ENCODE measurements at places on chromosomes 1 and 21.

DNA sequence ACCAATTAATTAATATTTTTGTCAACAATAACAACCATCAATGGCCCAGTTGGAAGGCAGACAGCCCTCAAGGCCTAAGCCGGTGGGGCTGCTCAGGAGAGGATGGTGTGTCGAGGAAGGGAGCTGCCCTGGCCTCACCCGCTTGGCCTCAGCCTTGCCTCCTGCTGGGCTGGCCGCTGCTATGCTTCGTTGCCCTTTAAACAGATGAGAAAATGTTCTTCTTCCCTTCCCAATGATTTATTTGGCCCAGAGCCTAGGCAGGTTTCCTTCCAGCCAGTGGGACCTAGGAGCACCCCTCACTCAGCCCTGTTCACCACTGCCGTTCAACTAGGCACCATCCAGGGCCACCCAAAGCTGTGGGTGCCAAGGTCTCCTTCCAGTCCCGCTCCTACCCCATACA is 3.1 kb upstream of the ADGRB2 start:
- no peak for DNase-seq

DNA sequence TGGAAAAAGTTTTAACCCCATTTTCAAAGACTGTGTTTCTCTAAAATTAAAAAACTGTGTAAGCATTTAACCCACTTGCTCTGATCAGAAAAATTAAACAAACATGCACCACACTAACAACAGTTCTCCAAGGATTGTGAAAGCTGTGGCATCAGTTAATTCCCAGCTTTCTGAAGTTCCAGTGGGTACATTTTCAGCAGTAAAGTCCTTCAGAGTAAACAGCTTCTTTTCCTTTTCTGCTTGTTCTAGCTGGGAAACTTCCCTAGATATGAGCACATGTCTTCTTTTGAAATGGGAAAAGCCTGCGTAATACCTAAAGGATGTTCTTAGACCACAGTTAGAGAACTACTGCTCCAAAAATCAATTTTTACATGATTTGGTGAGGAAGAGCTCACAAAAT is 11.1 kb downstream of the PRRX1 start:
- no peak for DNase-seq

DNA sequence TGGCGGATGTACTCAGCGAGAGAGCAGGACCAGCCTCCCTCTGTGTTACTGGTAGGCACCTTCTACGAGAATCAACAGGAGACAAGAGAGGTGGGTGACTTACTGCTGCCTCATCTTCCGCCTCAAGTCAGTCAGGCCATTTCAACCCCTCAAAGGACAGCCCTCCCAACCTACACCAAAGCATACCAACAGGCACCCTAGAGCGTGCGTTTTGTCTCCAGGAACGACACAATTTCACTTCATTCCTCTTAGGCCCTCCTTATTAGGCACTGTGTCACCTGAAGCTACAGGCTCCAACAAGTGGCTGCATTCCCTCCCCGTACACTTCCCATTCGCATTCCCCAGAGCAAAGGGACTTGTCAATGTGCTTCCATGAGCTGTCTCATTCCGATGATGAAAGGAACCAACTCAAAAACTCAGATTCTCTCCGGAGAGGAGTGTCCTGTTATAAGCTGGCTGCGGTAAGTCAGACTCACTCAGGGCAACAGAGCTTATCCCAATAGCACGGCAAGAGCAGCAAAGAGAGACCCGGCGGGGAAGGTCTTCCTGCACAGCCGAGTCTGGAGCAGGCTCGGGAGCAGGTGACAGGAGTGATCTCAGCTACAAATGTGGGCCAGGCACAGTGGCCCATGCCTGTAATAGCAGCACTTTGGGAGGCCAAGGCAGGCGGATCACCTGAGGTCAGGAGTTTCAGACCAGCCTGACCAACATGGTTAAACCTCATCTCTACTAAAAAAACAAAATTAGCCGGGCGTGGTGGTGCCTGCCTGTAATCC is 120.6 kb upstream of the IFFO2 start:
- DNase-seq = no peak

DNA sequence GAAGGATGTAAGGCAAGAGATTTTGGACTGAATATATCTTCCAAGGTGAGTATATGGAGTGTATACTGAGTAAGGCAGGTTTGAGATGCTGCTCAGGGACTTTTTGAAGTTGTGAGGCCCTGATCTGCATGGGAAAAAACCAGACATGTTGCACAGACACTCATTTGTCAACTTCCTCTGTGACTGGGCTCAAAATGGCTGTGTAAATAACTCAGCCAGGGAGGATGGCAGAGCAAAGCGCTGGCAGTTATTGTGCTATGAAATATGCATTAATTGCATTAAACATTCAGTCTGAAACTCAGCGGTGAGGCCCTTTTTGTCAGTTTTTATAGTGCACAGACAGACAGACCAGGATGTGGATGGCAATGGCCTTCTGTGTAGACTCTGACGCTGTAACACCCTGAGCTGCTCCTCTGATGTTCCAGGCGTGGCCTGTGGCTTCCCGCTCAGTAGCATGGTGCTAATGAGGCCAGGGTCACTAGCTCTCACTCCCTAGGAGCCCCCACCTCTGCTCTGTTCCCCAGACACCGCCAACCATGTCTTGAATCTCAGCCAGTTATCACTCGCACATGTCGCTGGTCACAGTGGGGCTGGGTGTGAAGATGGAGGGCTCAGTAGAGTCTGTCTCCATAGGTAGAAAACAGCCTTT is 307.0 kb upstream of the PROX1 start:
- DNase-seq = no peak

- DNase-seq = no peak
Observed at GRCh38 chr1:202170726-202171125, 10.3 kb upstream of the PTPN7 start.

GRCh38 chr21:45336870-45337269 is 49.2 kb upstream of the POFUT2 start:
- no peak for DNase-seq

DNA sequence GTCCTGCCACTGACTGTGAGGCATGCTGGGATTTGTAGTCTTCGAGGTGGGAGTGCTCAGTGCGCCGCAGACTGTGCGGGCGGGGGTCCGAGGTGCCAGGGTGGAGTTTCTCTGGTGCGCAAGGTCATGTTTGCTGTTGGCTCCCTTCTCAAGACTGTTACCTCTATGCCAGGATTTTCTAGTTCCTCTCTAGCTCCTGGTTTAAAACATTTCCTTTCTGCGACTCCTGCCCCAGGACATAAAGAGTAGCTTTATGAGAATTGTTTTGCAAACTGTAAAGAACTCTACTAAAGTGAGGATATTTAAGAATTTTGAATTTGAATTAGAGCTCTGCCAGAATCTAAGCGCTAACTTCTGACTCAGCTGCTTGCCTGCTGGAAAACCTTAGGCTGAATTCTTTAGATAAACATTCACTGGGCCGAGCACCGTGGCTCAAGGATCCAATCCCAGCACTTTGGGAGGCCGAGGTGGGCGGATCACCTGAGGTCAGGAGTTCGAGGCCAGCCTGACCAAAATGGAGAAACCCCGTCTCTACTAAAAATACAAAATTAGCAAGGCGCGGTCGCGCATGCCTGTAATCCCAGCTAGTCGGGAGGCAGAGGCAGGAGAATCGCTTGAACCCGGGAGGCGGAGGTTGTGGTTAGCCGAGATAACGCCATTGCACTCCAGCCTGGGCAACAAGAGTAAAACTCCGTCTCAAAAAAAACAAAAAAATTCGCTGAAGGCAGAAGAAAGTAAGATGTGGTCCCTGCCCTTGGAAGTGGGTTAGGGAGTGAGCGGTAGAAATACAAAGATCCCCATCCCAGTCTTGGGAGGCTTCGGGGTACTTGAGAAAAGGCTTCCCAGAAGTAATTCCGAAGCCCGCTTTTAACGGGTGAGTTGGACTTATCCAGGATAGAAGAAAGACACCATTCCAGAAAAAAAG is 992 bp upstream of the USP48 start:
- DNase-seq = peak; percentile 95

- no peak for DNase-seq
Observed at GRCh38 chr1:220093361-220094015, 444 bp upstream of the IARS2 start.

DNA sequence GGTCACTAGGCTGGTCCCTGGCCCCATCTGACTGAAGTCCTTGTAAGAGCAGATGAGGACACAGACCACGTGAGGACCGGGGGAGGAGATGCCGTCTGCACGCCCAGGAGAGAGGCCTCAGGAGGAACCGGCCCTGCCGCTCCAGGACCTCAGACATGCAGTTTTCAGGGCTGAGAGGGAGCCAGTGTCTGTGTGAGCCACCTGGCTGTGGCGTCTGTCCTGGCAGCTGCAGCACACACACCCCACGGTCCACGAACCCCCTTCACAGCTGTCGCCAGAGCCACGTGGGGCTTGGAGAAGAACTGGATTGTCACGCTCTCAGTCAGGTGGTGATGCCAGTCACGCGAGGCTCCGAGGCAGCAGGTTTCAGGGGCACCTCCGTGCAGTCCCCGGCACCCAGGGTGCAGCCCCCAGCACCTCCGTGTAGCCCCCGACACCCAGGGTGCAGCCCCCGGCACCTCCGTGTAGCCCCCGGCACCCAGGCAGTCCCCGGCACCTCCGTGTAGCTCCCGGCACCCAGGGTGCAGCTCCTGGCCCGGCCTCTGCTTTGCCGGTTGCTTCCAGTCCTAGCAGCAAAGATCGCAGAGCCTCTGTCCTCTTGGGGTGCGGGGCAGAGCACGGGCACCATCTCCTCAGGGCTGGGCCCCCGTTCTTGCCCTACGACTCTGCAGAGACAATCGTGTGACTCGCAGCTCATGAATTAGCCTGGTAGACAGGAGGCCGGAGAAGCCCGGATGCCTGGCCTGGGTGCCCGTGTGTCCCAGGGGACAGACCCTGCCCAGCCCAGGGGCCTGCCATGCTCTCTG is 19.0 kb upstream of the SUMO3 start:
- no peak for DNase-seq

DNA sequence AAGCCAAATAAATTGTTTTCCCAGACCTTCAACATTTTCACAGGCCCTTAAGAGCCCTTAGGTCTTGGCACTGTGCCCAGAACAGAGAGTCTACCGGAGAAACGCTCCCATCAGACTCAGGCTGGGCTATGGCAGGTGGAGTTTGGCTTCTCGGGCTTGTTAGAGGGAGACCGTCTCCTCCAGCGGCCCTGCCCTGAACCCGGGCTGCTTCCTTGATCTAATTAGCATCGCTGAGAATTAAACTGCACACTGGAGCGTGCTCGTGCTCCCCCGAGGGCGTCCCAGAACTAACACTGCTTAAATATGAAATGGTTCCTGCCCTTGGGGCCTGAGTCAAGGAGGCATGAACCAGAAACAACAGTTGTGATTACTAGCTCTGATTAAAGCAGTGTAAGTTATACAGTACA is 634.4 kb downstream of the MATN1 start:
- DNase-seq = no peak

GRCh38 chr1:198910816-198911215 is 272.0 kb downstream of the PTPRC start:
- DNase-seq = no peak

- DNase-seq = no peak
Observed at GRCh38 chr1:28144203-28145135, 32.0 kb downstream of the PTAFR start.

GRCh38 chr1:174262349-174263241 is 103.3 kb downstream of the RABGAP1L start:
- DNase-seq = peak; percentile 66

- DNase-seq = no peak
Observed at GRCh38 chr1:23237508-23237907, 20.2 kb upstream of the HTR1D start.

DNA sequence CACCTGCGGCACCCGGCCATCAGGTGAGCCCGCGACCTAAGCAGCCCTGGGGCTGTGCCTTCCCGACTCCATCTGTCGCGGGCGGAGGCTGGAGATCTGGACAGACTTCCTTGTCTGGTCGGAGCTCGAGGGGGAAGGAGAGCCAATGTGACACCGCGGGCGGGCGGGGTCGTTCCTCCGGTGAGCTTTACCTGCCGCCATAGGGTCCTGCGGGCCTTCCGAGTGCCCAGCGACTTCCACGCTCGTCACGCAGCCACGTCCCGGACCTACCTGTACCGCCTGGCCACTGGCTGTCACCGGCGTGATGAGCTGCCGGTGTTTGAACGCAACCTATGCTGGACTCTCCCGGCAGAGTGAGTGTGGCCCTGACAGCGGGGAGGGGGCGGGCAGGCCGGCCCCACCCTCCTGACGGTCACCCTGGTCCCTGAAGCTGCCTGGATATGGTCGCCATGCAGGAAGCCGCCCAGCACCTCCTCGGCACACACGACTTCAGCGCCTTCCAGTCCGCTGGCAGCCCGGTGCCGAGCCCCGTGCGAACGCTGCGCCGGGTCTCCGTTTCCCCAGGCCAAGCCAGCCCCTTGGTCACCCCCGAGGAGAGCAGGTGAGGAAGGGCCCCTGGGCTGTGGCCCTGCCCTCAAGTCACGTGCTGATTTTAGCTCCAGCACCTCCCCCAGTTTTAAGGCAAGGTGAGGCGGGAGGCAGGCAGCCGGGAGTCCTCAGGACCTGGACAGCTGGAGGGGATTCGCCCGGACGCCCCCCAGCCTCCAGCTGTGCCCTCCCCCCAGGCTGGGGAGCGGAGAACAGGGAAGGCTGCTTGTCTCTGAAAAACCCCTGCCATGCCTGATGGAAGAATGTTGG is 1.1 kb downstream of the PUSL1 start:
- no peak for DNase-seq

DNA sequence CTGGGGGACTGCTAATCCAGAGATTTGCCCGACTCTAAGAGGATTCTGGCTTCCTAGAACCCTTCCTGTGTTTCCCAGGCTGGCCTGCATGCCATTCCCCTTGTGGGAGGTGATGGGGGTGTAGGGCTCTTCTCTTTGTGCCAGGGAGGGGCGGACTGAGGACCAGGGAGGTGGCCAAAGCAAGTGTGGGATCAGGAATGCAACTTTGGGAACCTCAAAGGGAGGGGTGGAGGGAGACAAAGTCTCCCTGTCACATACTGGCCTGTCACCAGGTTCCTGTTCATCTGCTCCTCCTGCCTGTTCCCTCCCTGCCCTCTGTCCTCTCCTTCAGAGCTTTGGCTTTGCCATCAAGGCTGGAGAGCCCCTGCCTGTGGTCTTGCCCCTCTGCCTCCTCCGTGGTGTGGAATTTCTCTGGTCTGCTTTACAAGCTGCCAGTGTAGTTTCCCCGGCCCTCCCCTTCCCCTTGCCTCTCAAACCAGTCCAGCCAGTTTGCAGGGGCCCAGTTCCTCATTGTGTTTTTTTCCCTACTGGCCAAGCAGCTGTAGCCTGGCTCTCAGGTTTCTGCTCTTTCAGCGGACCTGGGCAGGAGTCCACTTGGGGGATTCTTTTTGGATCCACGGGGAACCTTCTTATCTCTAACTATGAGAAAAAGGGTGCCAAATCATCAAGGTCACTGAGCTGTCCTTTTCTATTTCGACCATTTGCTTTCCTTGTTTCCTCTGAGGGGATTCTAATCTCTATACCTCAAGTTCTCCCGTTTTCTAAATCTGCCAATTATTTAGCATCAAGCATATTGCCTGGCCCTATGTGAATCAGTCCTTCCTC is 1.8 kb downstream of the CGN start:
- DNase-seq = peak; percentile 7

GRCh38 chr1:115135681-115136080 is 46.4 kb upstream of the TSPAN2 start:
- DNase-seq = no peak

- no peak for DNase-seq
Observed at GRCh38 chr1:245684166-245684565, 529.4 kb downstream of the KIF26B start.

DNA sequence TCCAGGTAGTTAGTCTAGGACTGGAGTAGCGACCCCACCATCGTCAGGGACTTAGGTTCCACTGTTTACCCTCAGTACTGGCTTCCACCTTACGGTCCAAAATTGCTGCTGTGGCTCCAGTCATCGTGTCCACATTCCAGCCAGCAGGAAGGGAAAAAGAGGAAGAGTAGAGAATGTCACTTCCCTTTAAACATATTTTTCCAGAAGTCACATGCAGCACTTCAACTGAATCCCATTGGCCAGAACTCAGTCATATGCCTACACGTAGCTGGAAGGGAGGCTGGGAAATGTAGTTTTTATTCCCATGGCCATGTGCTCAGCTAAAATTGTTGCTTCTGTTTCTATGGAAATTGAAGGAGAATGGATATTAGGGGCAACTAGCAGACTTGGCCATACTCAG is 84.1 kb upstream of the SELENON start:
- peak; percentile 60 for DNase-seq
